ENCODE measurements at places on chromosomes 16 and 17. TPM values are rescaled to one million over a fixed set of nuclear protein-coding genes. Genes with fewer than 3 reads are reported as not detected.

Gene PRAC1
- not detected for total RNA-seq

DNA sequence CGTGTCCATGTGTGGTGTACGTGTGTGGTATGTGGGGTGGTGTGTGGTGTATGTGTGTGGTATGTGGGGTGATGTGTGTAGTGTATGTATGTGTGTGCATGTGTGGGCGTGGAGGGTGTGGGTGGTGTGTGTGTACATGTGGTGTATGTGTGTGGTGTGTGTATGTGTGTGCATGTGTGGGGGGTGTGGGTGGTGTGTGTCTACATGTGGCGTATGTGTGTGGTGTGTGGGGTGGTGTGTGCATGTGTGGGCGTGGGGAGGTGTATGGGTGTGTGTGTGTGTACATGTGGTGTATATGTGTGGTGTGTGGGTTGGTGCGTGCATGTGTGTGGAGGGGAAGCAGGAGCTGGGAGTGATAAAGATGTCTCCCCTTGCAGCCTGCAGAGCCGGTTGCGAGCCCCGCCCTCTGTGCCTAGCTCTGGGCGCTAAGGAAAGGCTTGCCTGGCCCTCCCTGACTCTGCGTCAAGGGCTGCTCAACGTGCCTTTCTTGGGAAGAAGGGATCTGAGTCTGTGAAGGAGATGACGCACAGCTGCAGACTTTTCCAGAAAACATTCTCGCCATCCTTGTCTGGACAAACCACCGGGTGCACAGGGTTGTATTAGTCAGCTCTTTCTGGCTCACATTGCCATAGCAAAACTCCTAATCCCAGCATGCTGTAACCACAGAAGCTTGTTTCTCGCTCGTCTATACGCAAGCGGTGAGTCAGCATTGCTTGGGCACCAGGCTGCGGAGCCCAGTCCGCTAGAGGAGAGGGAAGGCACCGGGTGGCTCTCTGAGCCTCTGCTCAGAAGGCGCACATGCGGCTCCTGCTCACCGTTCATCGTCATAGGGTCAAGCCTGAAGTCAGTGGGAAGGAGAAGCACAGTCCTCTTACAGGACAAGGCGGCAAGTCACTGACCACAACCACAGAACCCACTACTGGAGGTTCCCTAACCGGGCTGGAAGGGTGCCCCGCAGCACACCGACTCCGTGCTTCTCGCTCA is 2.0 kb upstream of the CD300H start:
- peak; percentile 68 for DNase-seq

DNA sequence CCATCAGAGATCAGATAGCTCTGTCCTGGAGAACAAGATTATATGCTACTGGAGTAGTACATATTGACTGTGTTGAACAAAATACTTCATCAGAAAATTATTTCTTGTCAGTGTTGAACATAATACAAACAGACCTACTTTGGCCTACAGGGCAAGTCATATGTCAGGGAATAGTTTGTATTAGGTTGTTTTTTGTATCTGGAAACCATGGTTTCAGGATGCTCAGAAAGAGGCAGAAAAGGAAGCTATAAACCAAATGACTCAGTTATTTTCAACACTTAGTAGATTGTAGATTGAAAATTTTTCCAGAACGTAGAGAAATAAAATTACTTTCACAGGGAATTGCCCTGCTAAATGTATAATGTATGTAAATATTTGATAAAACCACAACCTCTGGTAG is 198.4 kb downstream of the CYB561 start:
- DNase-seq, result no peak

DNA sequence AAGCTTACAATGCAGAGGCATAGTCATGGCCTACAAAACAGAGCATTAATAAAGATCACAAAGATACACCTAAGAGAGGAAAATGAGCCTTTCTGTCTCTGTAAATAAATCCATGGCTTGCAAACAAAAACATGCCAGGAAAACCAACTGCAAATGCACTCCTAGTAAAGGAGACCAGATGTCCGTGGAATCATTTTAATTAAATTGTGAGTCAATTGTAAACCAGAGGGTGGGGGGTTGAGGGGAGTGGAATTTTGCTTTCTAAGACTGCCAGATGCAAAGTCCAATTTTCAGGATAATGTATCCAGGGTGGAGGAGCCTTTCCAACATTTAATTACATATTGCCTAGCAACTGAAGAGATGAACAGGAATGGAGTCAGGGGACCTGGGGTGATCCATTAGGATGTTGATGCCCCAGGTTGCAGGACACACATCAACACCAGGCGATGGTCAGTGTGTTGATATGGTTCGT is 390.3 kb upstream of the CCL2 start:
- no peak for DNase-seq

Gene CSH1
- not detected for total RNA-seq

- DNase-seq, result peak; percentile 47
Observed at GRCh38 chr16:27429981-27430441, 28.0 kb downstream of the IL21R start.

- no peak for DNase-seq
Observed at GRCh38 chr17:47891545-47892088, 4.4 kb upstream of the SP2 start.

Gene MTSS2
- 75.9 TPM for total RNA-seq

GRCh38 chr17:57486882-57487301 is 230.6 kb downstream of the MSI2 start:
- no peak for DNase-seq

- no peak for DNase-seq
Observed at GRCh38 chr16:87931504-87931903, 4.8 kb downstream of the CA5A start.

- peak; percentile 22 for DNase-seq
Observed at GRCh38 chr16:12078405-12079280, 102.1 kb downstream of the SNX29 start.

Gene PRM3
- not detected for total RNA-seq

Gene HEATR9
- total RNA-seq, result 0.27 TPM
